ENCODE measurements at places on chromosomes 4 and X.
A peak's percentile ranks its signal among the peaks of the same experiment; 100 is the strongest.

DNA sequence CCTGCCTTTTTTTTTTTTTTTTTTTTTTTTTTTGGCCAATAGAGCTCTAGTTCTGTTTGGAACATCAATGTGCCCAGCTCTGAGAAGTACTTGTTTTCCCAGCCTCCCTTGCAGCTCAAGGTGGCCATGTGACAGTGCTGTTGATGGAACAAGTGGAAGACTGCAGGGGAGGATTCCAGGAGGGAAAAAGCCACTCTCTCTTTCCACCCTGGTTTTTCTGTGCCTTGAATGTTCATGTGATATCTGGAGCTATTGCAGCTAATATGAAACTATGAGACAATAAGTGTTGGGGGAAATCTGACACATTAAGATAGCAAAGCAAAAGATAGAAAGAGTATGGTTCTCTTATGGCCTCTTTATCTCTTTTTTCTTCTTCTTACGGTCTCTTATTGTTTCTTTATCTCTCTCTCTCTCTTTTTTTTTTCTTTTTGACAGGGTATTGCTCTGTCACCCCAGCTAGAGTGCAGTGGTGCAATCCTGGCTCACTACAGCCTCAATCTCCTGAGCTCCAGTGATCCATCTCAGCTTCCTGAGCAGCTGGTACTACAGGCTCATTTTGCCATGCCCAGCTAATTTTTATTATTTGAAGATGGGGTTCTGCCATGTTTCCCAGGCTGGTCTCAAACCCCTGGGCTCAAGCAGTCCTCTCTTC lies 192.0 kb upstream of the LNX1 start:
- no peak for DNase-seq

- DNase-seq: no peak
Measured at GRCh38 chr4:84291969-84292368, 207.1 kb downstream of the NKX6-1 start.

DNA sequence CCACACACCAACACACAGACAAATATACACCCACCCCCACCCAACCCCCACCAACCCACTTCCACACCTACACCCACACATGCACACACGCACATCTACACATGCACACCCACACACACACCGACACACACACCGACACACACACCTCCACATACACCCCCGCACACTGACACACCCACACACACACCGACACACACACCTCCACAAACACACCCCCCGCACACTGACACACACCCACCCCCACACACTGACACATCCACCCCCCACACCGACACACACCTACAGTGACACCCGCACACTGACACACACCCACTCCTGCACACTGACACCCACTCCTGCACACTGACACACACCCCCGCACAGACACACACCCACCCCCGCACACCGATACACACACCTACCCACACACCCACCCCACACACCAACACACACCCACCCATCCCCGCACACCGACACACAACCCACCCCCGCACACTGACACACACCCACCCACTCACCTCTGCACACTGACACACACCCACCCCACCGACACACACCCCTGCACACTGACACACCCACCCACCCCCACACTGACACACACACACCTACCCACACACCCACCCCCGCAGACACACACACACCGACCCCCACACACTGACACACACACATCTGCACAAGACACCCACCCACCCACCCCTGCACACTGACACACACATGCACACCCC lies 31.1 kb downstream of the FGFRL1 start:
- no peak for DNase-seq

- DNase-seq: no peak
Measured at GRCh38 chr4:113471146-113471860, 290.2 kb downstream of the CAMK2D start.

DNA sequence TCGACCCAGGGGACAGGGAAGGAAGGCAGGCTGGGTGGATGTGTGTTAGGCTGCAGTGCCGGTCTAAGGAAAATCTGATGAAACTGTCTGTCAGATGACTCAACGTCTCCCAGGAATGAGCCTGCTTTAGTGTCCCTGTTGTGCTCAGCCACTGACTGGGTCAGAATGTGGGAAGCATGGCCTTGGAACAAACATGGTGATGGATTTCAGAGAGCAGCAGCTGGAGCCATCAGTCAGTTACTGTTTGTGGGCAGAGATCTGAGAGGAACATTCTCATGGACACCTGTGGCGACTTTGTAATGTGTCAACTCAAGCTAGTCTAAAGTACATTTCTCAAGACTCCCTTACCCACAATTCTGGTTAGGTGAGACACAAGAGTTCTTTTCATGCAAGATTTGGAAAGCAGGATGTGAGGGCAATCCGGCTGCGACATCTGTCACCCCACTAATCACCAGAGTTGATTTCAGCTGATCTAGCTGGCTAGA lies 63.2 kb downstream of the ANAPC10 start:
- DNase-seq: no peak

- peak; percentile 70 for DNase-seq
Measured at GRCh38 chr4:165131247-165131832, 18.7 kb upstream of the TMEM192 start.

DNA sequence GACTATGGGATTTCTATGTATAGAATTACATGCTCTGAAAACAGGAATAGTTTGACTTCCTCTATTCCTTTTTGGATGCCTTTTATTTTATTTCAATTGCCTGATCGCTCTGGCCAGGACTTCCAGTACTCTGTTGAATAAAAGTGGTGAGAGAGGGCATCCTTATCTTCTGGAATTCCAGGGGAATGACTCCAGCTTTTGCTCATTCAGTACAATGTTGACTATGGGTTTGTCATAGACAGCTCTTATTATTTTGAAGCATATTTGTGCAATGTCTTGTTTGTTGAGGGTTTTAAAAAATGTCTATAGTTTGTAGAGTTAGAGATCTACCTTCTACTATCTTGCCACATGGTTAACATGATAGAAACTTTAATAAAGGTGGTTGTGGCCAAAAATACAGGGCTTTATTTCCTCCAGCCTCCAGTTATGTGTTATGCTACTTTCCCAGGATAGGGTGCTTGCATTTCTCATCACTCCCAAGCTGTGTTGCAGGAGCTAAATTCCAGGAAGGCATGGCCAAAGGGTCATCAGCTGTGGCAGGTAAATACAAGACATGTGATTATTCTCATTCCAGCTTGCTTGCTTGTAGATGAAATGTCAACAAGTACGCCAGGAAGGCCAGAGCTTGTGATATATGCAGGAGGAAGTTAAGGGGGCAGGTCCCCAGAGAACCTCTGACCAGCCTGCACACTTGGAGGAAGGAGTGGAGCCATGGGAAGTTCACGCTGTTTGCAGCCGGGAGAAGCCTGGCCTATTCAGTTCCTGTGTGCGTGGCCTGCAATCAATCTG lies 142.4 kb upstream of the CPXCR1 start:
- DNase-seq: no peak

GRCh38 chrX:46376246-46376885 lies 168.9 kb downstream of the ZNF674 start:
- no peak for DNase-seq

DNA sequence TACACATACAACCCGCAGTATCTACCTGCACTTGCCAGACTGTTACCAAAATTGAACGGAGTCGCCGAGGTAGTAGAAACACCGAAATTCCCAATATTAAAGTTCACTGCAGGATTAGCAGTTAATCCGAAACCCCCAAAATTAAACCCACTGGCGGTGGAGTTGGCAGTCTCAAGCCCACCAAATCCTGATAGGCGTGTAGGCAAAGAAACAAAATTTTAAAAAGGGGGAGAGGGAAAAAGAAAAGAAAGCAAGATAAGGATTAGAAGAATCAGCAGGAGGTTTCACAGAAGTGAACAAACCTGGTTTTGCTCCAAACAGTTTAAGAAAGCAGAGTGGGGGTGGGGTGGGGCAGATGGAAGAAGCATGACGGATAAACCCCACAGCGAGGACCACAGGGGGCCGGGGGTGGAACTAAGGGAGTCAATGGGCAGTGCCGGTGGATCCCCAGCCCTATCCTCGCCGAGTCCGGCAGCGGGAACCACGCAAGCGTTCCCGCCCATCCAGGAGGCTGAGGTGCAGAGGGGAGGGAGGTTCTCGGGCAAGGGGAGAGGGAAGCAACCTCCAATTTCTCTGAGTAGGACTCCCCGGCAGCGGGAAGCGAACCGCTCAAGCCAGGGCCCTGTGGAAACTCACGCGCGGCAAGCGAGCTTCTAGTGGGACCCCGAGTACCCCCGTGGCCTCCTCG lies 599 bp downstream of the NUP54 start:
- DNase-seq: peak; percentile 80

DNA sequence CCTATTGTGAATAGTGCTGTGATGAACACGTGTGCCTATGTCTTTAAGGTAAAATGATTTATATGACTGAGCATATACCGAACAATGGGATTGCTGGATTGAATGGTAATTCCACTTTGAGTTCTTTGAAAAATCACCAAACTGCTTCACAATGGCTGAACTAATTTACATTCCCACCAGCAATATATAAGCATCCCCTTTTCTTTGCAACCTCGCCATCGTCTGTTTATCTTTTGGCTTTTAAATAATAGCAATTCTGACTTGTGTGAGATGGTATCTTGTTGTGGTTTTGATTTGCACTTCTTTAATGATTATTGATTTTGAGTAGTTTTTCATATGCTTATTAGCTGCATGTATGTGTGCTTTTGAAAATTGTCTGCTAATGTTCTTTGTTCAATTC lies 31.8 kb upstream of the UGT2A1 start:
- no peak for DNase-seq

DNA sequence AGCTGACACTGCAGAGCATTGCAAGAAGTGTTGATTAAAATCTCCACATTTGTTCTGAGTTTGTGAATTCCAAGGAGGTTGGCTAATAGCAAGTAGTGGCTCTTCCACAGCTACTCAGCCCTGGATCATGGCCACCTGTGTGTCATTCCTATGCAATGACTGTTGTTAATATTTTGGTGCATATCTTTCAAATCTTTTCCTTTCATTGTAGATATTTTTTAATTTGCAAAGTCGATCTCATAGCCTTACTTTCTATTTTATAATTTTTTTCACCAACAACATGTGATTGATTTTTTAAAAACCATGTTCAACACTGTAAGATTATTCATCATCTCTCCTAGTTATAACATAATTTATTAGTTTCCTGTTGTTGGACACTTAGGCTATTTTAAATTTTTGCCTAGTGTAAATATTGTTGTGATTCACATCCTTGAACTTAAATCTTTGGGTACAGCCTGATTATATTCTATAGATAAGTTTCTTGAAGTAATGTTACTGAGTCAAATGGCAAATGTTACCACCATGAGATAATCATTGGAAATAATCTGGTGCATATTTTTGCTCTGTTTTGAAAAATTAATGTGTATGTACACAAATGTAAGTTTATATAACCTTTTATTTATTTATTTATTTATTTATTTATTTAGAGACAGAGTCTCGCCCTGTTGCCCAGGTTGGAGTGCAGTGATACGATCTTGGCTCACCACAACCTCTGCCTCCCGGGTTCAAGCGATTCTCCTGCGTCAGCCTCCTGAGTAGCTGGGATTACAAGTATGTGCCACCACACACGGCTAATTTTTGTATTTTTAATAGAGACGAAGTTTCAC lies 17.1 kb upstream of the ARHGAP10 start:
- no peak for DNase-seq

- no peak for DNase-seq
Measured at GRCh38 chrX:141341341-141341740, 99.0 kb upstream of the SPANXC start.

- peak; percentile 62 for DNase-seq
Measured at GRCh38 chr4:184805462-184806228, 20.1 kb downstream of the ACSL1 start.

GRCh38 chrX:129981200-129981553 lies 1.3 kb upstream of the BCORL1 start:
- no peak for DNase-seq

GRCh38 chr4:164509951-164510350 lies 244.0 kb upstream of the SMIM31 start:
- no peak for DNase-seq

GRCh38 chrX:31199056-31199839 lies 127.4 kb upstream of the FTHL17 start:
- no peak for DNase-seq

DNA sequence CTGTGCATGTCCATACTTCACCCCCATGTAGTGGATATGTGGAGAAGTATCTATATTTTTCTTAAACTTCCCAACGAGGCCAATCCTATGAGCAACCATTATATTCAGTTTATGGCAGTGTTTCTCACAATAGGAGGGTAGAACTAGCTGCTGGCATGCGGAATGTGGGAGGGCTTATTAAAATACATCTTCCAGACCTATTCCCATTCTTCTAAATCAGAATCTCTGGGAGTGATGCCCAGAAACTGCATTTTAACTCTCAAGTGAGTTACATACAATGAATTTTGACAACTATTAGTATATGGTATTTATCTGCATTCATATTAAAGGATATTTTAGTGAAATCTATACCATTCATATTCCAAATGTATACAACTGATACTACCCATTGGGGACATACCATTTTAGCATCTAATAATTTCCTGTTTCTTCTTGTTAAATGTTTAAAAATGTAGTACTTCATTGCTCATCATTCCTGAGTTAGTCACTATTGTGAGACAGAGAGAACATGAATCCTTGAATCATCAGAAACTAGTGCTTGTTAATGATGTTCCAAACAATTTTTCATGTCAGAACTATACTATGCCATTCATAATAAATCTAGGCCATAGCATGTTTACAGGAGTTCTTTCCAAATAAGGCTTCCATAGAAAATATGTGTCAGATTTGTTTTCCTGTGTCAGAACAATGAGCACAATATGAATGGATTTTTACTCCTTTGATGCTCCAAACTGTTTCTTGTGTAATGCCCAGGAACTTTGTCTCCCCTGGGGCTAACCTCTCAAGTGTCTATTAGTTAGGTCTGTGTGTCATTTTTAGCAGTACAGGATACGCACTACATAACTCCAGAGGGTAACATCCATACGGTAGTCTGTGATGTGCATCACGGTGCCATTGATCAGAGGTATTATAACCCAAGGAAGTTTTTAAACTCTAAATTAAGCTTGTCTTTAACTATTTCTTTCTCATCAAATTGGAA lies 198.8 kb upstream of the BMP3 start:
- DNase-seq: no peak

GRCh38 chrX:119477812-119478232 lies 9.6 kb downstream of the SLC25A5 start:
- peak; percentile 35 for DNase-seq

DNA sequence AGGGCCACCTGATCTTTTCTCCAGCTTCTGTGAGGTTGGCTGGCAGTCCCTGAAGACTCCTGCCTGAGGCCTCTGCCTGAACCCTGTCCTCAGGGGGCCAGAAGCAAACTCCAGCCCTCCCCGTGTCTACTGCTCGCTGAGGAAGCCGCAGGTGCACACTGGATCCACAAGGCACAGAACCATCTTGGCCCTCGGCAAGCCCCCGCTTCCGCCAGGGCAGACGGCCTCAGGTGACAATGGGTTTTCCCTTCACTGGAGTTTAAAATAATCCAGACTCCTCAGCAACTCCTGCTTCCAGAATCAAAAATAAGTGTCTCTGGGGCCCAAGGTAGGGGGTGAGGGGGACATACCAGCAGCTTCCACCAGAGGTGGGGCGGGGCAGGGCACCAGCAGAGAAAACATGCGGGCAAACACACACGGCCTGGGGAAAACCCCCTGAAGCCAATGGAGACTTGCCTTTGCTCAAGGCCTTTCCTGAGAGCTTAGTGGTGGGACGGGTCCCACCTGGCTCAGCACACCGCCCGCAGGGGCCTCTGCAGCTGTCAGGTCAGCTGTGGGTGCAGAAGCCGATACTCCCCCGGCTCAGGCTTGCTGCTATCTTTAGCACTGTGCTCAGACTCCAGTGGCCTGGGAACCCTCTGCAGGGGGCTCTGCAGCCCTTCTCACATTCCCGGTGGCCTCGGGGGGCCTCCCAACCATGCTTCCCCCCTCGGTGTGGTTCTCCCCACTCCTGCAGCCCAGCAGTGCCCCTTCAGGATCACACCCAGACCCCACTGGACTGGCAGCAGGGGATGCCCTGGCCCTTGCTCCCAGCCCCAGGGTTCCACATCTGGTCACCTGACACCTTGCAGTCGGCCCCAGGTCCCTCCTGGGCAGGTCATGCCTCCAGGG lies 1.9 kb downstream of the MYL5 start:
- DNase-seq: peak; percentile 74
